ENCODE measurements at places on chromosomes 7 and 10.
A peak's percentile ranks its signal among the peaks of the same experiment; 100 is the strongest.

GRCh38 chr10:13684252-13684791, 97.6 kb downstream of the PRPF18 start:
- DNase-seq = no peak

GRCh38 chr7:80445351-80445750, 66.5 kb downstream of the GNAT3 start:
- no peak for DNase-seq

- DNase-seq = no peak
Observed at GRCh38 chr10:110980807-110981206, 61.4 kb downstream of the SHOC2 start.

- no peak for DNase-seq
Observed at GRCh38 chr7:90692396-90692795, 96.3 kb downstream of the CDK14 start.

- DNase-seq = no peak
Observed at GRCh38 chr10:63605197-63605967, 84.2 kb downstream of the REEP3 start.

DNA sequence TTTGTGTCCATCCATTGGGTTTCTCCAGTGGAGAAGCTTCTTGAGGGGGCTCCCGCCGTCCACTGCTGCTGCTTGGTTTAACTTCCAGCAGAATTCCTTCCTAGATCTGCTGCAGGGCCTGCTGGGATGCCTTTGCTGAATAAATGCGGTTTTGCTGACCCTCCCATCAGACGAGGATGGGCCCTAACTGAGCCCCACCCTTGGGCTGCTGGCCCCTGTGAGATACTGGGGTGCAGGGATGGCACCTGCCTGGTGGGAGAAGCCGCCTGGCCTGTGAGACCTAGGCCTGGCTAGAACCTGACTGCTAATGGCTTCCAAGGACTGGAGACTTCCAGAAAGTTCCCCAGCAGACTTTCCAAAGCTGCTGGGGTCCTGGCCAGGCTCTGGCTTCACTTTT, 43.8 kb downstream of the ZNF467 start:
- no peak for DNase-seq

DNA sequence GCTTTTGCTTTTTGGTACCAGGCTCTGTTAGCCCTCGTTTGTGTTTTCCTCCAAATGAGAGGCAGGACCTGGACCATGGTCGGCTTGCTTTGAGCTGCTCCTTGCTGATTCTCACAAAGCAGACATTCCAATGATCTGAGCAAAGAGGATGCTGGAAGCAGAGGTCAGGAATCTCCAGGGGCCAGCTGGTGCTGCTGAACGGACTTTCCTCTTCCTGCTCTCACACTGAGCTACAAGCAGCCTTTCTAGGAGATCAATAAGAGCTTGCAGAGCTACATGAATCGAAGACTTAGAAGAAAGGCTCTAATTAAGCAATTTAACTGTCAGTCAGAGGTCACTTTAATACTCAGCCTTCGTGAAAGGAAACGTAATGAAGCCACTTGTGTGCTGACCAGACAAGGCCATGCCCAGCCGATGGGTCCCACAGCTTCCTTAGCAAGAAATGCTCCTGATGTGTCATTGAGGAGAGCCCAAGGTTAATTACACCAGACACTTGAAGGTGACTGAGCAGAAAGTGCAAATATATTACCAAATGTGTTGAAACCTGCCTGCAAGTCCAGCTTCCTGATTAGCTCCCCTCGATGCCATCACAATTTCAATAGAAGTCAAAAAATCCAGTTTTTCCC, 151.3 kb upstream of the RSU1 start:
- peak; percentile 72 for DNase-seq

DNA sequence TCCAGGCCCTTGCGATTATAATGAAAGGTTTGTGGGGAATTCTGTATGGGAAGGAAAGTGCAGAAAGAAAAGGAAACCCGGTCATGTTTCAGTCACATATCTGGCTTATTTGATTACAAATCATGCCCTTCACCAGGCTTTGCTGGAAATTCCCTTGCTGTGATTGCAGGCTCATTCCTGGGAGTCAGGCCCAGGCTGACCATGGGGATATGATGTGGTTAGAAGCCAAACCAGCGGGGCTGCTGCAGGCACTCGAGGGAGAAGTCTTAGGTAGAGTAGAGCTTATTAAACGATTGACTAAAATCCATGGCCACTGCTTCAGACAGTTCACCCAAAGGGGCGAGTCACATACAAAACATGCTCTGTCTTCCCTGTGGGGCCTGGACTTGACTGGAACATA, 16.2 kb downstream of the PKD1L1 start:
- DNase-seq = no peak

Data from ecto neural progenitor cell (in vitro differentiated cells).